ENCODE measurements at places on chromosomes 3 and 15.

- DNase-seq, result no peak
Observed at GRCh38 chr3:10366651-10367101, 45.8 kb upstream of the SEC13 start.

GRCh38 chr3:56413911-56414310 lies 54.4 kb downstream of the ERC2 start:
- DNase-seq, result no peak

DNA sequence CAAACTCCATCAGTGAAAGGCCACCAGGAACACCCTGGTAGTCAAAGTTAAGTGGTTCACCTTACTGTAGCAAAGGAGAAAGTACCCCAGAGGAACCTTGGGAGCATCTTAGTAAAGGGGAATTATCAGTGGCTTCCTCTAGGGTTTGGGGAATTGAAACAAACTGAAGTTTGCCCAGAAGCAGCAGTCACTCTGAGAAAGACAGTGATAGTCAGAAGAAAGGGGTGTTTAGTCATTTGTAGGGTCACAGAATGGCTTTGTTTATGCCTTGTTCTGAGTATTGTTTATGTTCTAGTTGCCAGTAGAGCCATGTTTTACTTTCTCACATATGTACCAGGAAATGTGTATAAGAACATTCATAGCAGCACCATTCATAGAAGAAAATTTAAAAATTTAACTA lies 93.8 kb downstream of the FHIT start:
- no peak for DNase-seq

DNA sequence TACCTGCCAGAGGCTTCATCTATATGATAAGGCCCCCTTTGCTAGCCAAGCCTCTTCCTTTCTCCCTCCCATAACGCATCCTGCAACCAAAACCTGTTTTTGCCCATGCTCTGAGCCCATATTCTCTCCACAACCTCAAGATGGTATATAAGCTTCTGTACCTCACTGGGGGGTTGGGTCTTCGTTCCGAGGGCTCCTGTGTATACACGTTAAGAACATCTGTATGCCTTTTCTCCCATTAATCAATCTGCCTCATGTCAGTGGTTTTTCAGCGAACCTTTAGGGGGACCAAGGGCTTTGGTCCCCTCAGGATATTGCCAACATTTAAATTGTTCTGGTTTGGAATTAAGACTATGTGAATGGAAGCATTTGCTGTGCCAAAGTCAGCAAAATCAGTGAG lies 168.0 kb downstream of the PEX5L start:
- no peak for DNase-seq

GRCh38 chr3:66953934-66954445 lies 44.1 kb upstream of the KBTBD8 start:
- no peak for DNase-seq

DNA sequence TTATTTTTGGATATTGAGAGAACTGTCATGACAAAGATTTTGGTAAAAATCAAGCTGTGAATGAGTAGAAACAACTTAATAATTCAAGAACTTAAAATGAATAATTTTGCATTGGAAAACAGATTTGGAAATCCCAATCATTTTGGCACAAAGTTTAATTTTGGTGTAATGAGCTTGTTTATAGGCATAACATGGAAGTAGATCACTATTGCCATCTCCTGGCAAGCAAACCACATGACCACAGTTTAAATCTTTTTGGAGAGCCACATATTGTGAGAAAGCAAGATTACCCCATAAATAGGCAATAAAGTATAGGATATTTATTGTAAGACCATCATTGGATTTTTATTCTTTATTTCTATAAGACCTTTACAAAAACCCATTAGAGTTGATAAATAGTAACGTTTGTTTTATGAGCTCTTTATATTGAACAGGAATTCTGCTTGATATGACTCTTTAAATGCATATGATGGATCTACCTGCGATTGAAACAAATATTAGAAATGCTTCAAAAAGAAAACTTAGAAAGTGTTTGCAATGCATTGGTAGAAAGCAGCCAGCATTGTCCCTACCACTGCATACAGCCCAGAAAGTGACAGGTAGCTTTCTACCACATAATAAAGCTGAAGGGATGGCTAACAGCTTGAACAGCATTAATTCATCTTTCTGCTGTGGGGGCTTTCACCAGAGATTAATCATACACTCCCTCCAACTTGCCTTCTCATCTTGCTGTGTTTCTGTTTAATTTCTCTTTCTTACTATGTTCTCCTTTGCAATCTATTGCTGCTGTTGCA lies 766.8 kb downstream of the TBL1XR1 start:
- DNase-seq, result no peak

- no peak for DNase-seq
Observed at GRCh38 chr3:128355543-128355919, 111.2 kb downstream of the DNAJB8 start.

DNA sequence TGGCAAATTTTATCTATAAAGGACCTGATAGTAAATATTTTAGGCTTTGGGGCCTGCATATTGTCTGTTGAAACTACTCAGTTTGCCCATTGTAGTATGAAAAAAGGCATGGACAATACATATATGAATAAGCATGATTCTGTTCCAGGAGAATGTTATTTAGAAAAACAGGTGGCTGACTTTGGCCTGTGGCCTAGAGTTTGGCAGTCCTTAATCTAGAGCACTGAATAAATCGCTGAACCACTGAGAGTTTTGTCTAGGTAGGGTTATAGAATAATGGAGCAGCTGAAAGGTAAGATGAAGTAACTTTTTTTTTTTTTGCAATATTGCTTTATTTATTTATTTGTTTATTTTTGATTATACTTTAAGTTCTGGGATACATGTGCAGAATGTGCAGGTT lies 75.0 kb downstream of the LRRC49 start:
- DNase-seq, result no peak

GRCh38 chr3:54985856-54986255 lies 58.0 kb upstream of the LRTM1 start:
- DNase-seq, result no peak

- DNase-seq, result no peak
Observed at GRCh38 chr3:14837186-14837877, 18.6 kb downstream of the FGD5 start.

GRCh38 chr15:81481346-81481745 lies 107.3 kb upstream of the TMC3 start:
- no peak for DNase-seq

- DNase-seq, result no peak
Observed at GRCh38 chr3:196995027-196995426, 26.4 kb upstream of the PIGZ start.
